ENCODE measurements at places on chromosomes 5 and 9. TPM values are rescaled to one million over a fixed set of nuclear protein-coding genes. Genes with fewer than 3 reads are reported as not detected.

ADAMTSL2 gene
- total RNA-seq: not detected

- no peak for ATAC-seq
Observed at GRCh38 chr9:116316246-116316645, 162.7 kb downstream of the PAPPA start.

GRCh38 chr5:174140452-174141020 lies 95.0 kb downstream of the NSG2 start:
- ATAC-seq: no peak

CRHBP gene
- total RNA-seq: 0.19 TPM

DNA sequence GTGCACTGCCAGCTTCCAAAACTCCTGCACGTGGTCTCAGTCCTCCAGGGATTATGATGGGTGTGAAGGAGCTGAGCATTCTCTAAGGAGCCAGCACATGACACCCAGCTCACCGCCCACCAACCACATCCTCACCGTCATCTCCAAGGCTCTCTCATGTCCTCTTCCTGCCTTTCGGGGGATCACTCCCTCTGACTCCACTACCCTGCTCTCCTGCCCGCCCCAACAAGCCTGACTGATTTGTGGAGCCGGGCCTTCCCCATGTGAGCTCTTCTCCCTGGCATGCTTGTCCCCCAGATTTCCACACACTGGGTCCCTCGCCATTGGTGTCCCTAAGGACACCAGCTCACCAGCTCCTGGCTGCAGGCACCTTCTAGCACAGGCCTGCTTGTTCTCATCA lies 1.9 kb downstream of the ABO start:
- no peak for ATAC-seq

GRCh38 chr5:168612996-168613395 lies 33.8 kb upstream of the PANK3 start:
- ATAC-seq: peak; percentile 63

LSM11 gene
- total RNA-seq: 7.6 TPM

Data from activated T-helper 17 cell treated with anti-CD3 and anti-CD28 coated beads, Interleukin-2, amount 50 U/mL, for 72 hours (primary cell).